ENCODE measurements at places on chromosomes 5 and 9.

GRCh38 chr9:94869415-94869843 lies 142.9 kb downstream of the AOPEP start:
- no peak for DNase-seq

DNA sequence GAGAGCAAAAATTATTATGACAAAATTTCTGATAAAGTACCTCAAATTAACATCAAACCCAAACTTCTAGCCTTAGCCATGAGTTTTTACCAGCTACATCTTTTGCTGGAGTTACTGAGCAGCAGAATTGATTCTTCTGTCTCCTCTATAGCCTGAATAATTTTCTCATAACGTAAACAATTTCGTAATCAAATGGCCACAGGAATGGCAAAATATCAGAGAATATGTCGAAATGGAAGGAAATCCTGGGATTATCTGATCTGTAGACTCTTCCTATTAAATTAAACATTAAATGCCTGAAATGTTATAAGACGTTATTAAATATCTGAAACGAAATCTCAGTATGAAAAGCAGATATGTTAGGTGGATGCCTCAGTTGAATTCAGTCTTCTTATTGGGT lies 41.1 kb downstream of the LURAP1L start:
- no peak for DNase-seq

DNA sequence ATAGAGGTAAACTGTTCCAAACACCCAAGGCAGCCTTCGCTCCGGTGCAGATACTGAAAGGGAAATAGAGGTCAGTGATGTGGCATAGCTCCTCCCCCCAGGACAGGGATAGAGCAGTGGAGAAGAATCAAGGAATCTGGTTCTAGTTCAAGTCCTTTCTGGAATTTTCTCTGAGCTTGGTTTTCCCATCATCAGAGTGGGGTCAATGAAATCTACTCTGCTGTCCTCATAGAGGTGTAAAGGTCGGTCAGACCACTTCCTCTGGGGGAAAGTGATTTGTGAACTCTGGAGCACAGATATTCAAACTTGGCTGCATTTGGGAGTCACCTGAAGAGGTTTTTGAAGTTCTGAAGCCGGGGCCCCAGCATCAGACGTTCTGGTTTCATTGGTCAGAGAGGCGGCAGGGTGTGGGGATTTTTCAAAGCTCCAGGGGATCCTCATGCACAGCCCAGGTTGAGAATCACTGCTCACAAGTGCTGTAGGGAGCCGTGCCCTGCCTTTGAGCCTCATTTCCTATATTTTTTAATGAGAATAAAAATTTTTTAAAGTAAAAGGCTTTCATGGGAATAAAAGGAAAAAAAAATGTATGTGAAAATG lies 105.7 kb upstream of the RAD23B start:
- no peak for DNase-seq

GRCh38 chr5:78634634-78635033 lies 13.9 kb downstream of the LHFPL2 start:
- DNase-seq: no peak

GRCh38 chr9:78407636-78408312 lies 110.8 kb downstream of the PSAT1 start:
- DNase-seq: no peak

- no peak for DNase-seq
Measured at GRCh38 chr5:152007653-152008335, 83.1 kb upstream of the GLRA1 start.

DNA sequence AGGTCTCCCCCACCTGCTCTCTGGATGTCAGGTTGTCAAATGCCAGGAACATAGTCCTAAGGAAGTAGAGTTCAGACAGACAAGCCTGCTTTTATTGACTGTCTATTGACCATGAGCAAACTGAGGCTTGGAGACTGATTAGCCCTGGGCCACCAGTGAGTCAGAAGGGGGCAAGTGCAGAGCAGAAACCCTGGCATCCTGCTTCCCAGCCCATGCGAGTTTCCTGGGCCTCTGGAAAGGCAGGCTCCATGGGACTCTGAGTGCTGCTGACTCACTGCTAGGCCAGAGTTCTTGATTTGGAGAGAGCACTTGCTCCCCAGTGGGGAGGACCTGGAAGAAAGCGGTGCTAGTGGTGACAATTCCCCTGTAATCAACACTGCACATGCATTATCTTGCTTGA lies 2.8 kb upstream of the HBEGF start:
- no peak for DNase-seq

DNA sequence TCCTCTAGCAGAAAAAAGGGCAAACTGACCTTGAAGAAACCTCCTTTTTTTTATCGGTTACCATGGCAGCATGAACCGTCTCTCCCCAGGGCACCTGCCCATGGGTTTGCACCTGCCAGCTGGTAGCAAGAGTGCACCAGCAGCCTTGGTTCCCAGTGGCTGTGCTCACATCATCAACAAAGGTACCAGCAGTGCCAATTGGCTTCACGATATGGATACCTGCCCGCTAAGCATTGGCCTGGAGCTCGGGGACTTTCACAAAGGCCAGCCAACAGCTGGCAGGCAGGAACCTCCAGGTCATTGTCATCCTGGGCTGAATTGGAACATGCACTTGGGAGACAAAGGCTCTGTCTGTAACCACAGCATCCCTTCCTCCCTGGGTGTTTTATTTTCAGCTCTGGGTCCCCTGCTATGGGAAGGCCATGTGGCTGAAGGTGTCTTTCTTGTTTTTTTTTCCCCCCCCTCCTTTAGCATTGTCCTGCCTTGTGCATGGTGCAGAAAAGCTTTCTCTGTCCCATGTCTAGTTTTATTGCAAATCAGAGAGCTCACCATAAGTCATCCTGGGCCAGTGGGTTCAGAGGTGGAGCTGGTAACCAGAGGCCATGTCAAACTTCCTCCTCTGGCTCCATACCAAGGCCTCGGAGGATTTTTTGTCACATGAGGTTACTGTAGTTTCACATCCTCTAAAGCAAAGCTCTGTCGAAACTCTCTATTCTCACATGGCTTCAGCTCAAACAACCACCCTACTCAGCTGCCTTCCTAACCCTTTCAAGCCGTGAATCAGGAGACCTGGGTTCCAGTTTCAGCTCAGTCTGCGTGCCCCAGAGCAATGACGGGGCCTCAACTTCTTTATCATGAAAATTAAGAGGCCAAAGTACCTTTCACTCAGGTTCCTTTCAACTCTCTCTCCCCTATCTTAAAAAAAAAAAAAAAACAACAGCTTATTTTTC lies 145.5 kb upstream of the MAP3K1 start:
- DNase-seq: no peak

DNA sequence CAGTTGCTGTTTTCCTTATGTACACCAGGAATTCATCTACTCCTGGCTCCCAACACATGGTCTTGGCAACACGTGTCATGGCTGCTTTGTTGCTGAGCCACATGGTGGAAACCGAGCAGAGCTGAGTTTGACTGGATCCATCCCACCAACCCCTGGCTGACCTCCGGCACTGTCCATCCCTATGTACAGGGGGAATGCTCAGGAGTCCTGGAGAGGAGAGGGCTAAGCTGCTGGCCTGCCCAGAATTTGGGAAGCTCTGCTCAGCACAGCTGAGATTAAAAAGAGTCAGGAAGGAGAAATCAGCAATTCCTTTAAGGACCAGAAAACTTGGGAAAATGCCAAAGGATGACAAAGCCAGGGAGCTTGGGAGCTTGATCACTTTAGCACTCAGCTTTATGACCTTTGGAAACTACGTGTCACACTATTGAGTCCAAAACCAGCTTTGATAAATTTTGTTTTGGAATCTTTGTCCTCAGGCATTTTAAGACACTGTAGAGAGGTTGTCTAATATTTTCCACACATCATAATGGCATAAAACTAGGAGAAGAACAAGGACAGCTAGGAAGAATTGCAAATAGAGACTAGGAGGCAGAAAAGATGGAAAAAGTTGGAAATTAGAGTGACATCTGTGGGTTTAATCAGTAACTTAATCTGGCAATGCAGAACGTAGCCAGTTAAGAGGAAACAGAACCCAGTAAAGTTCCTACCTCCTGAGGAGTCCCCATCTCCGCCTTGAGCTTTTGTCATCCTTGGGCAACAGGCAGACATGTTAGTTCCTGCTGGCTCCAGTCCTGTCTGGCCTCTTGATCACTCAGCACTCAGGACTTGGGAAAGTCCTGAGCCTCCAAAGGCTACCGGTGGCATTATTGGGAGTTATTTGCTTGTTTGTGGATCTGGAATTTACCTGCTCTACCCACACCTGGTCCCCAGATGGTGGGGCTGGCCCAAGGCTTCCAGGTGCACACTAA lies 62.5 kb upstream of the PLPP1 start:
- no peak for DNase-seq

Measured in stimulated activated CD4-positive, alpha-beta T cell treated with anti-CD3 and anti-CD28 coated beads, Interleukin-2, amount 100 ng/mL, for 4 hours (primary cell).